ENCODE measurements at places on chromosomes 4 and X.
A peak's percentile ranks its signal among the peaks of the same experiment; 100 is the strongest.

DNA sequence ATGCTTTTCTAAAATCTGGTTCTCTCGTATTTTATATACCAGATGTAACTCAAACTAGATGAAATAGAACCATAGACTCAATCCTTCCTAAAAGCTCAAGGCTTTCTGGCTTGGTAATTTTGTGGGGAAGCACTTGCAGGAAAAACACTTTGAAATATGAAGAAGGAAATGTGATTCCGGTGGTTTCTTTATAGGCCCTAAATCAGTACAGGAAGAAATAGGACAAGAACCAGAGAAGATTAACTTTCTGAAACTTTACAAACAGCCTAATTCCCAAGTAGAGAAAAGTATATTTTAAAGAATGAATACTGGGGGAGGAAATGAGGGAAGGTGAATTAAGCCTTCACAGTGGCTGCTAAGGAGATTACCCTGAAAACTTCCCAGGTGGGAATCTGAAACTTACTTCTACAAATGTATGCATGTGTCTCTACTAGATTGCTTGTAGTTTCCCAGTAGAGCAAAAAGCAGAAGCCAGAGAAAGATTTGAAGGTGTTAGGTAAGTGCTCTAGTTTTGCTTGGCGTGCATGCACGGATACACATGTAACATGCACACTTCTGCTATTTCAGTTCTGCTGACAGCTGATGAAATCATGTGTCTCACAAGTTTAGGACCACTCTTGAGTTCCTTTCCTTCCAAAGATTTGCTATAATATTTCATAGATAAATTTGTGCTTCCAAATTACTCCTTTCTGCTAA is 92.1 kb downstream of the AFF1 start:
- no peak for DNase-seq

DNA sequence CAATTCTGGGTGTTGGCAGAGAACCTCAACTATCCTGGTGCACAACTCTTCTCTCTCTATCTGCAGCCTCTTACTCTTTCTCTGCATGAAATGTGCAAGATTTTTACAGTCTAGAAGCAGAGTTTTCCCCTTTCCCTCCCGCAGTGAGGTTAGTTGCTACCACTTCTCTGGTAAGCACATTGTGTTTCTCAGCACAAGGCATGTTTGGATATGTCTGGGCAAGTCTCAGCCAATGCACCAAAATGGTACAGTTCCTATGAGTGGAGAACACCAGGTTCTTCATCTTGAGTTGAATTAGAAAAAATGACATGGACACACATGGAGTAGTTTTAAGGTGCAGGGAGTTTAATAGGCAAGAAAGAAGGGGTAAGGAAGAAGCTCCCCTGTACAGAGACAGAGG is 187.0 kb downstream of the CCNG2 start:
- DNase-seq = no peak

DNA sequence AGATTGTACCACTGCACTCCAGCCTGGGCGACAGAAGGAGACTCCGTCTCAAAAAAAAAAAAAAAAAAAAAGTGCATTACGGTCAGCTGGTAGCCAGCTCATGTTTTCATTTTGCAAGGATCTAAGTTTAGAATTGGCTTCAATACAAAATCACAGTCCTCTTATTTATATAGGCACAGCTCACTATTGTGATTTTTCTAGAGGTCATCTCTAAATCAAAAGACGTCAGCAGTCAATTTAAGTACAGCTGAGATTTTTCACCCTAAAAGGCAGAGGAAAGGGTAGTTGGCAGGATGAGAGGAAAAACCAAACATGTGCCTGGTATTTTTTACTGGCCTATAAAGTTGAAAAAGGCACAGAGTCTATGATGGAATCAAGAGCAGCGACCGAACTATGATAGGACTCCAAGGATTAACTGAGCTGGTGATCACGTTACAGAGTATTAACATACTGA is 30.8 kb downstream of the ASB5 start:
- no peak for DNase-seq

- DNase-seq = no peak
Observed at GRCh38 chr4:38322714-38323113, 341.3 kb upstream of the KLF3 start.

- no peak for DNase-seq
Observed at GRCh38 chrX:110394651-110395050, 36.0 kb downstream of the RTL9 start.

- DNase-seq = no peak
Observed at GRCh38 chr4:152996672-152997071, 60.5 kb downstream of the FHDC1 start.

- no peak for DNase-seq
Observed at GRCh38 chr4:42417550-42417949, 20.3 kb downstream of the SHISA3 start.

DNA sequence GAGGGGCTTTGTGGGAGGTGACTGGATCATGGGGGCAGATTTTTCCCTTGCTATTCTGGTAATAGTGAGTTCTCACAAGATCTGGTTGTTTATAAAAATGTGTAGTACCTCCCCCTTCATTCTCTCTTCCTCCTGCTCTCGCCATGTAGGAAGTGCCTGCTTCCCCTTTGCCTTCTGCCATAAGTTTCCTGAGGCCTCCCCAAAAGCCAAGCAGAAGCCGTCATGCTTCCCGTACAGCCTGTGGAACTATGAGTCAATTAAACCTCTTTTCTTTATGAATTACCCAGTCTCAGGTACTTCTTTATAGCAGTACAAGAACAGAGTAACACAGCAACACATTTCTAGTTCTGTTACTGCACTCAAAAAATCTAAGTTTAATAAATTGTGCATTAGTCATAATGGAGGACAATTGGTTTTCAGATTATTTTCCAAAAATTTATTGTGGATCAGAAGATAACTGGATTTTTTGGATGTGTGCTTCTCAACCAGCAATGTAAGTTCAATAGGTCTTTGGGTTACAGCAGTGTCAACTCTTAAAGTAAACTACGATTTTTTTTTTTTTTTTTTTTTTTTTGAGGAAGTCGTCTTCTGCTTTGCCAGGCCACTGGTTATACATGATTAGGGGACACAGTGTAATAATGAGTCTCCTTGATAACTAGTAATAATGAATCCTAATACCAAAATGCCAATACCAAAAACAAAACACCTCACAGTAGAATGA is 69.9 kb downstream of the CHIC2 start:
- DNase-seq = no peak

DNA sequence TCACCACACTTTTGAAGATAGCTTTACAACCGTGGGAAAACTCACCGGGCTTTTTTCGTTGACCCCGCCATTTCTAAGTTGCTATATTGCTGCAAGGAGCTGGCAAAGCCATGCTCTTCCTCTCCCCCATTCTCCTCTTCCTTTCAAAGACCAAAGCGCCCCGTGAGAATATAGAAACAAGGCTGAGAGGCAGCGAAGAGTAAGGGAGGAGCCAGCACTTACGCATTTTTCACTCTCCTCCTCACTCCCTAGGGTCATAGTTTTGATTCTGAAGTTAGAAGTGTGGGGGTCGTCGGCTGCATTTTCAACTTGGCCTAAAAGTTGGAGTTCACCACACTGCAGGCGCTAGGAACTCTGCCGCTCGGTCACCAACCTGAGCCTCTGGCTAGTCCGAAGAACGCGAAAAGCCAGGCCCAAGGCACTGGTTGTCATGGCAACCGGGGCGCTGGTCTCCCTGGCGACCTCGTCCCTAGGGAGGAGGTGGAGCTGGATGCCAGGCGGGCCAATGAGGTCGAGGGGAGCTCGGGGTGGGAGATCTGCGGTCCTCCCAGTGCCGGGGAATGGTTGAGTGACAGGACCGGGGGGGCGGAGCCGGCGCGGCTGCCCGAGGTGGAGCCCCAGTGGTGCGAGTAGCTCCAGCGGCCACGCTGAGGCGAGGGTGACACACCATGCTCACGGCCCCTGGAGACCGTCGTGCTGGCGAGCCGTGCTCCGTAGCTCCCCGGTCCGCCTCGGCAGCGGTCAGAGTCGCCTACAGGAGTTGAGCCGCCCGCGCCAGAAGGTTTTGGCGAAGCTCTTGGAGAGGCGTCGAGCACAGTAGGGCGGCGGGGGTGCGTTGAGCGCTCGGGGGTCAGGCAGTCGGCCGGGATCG is at the start of gene PTPN13:
PTPN13 (plus strand) TSS at position 628 of the 871 bp plus-strand sequence. CDS start 40,942 bp downstream, outside the sequence.
- DNase-seq = peak; percentile 74

DNA sequence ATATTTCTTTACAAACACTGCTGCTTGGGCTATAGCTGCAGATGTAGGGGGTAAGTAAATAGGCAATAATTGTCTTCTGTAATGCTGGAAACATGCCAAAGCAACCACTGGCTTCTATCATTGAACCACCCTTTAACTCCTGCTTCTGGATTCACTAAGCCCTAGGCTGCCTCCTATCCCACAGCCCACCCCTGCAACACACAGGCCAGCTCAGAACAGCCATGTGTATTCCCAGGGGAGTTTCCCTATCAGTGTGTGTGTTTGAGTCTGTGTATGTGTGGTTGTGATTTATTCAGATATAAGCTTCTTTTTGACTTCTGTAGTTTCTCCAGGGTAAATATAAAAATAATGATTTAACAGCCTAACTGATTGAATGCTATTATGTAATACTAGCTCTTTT is 291.3 kb downstream of the PCDH10 start:
- no peak for DNase-seq

DNA sequence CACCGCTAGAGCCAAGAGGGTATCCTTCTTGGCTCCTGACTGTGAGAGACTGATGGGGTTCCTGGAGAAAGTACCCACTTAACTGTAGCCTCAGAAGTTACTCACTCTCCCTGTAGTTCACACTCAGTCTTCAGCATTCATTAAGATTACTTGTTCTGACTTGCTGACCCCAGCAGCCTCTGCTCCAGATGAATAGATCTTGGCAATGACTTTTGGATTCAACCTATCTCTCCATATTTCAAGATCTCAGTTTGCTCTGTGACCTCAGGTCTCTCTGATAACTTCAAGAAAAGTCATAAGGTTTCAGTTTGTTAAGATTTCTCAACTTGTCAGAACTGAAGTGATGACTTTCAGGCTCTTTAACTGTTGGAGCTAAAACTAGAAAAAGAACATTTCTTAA is 825.6 kb downstream of the PCDH7 start:
- DNase-seq = no peak

DNA sequence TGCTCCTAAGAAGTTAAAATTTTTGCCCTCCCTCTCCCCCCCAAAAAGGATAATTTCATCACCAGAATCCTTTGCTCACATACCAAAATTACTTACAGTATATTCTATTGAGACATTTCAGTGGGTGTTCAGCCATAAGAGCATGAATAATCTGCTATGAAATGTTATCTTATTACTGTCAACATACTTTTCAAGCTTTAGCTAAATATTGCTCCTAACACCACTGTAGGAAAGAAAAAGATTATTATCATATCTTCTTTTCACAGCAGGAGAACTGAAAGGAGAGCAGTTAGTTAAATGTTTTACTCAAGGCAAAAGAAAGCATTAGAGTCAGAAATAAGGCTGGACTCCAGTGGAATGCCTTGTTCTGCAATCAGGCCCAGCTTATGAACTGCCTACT is 231.0 kb upstream of the GYPA start:
- no peak for DNase-seq

- DNase-seq = no peak
Observed at GRCh38 chr4:174494726-174495125, 27.6 kb downstream of the HPGD start.

- peak; percentile 36 for DNase-seq
Observed at GRCh38 chrX:1679238-1679637, 64.4 kb downstream of the ASMT start.

GRCh38 chr4:119118397-119118796 is 17.2 kb upstream of the MYOZ2 start:
- DNase-seq = no peak

DNA sequence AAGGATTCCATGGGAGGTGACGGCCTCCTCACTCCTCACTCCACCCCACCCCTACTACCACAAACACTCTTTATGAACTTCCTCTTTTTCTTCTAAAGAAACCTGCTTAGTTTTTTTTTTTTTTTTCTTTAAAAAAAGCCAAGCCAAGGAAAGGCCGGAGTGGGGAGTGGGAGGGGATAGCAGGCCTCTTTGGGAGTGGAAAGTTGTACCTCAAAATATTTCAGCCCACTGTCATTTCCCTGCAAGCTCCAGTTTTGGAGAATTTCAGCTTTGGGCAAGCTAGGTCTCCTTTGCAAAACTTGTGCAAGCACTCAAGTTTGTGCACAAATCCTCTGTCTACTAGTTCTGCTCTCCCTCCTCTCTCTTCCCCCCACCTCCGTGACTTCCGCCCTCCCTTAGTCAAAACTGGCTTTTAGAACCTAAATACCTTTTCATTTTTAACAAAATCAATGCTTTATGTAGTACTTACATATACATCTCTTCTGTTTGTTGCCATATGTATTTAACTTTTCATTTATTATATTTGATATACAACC is 512 bp upstream of the ANTXR2 start:
- DNase-seq = no peak

GRCh38 chrX:39904816-39905537 is 192.8 kb downstream of the BCOR start:
- DNase-seq = no peak

DNA sequence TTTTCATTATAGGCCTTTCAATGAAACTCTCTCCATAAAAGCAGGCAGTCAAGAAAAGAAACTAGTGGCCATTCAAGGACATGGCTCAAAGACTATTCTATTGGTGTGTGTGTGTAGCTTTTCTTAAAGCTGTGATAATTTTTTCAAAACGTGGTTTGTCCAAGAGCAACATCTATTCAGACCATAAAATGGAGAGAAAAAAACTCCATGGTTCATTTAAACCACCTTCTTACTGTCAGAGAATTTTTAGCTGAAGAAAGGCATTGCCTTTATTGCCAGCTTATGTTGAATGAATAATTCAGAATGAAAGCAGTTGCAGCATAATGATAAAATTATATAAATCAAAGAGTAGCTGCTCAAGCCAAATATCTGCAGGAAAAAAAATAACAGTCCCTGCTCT is 325.5 kb downstream of the PCDH18 start:
- DNase-seq = no peak

- DNase-seq = peak; percentile 26
Observed at GRCh38 chr4:152591396-152591795, 55.5 kb upstream of the FBXW7 start.

- no peak for DNase-seq
Observed at GRCh38 chr4:20641976-20642375, 58.3 kb upstream of the PACRGL start.

- DNase-seq = no peak
Observed at GRCh38 chrX:12770440-12770839, 20.8 kb upstream of the PRPS2 start.

GRCh38 chrX:33336783-33337182 is 125.4 kb upstream of the DMD start:
- DNase-seq = no peak

DNA sequence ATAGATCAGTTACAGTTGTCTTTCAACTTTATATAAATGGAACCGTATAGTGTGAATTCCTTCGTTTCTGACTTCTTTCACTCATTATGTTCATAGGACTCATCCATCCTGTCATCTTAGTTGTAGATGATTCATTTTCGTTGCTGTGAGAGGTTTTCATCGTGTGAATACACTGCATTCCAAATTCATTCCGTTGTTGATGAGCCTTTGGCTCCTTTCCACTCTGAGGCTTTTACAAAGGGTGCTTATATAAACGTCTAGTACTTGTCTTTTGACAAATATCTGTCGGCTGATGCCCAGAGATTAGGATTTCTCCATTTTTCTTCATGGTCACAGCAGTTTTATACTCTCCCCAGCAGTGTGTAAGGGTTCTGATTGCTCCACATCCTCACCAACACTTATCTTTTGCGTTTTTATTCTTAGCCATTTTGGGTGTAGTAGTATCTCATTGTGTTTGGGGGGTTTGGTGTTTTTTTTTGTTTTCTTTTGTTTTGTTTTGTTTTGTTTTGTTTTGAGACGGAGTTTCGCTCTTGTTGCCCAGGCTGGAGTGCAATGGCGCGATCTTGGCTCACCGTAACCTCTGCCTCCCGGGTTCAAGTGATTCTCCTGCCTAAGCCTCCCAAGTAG is 48.6 kb downstream of the LRP2BP start:
- DNase-seq = no peak
